ENCODE measurements at places on chromosomes 6 and 20. TPM values are rescaled to one million over a fixed set of nuclear protein-coding genes. Genes with fewer than 3 reads are reported as not detected.

DNA sequence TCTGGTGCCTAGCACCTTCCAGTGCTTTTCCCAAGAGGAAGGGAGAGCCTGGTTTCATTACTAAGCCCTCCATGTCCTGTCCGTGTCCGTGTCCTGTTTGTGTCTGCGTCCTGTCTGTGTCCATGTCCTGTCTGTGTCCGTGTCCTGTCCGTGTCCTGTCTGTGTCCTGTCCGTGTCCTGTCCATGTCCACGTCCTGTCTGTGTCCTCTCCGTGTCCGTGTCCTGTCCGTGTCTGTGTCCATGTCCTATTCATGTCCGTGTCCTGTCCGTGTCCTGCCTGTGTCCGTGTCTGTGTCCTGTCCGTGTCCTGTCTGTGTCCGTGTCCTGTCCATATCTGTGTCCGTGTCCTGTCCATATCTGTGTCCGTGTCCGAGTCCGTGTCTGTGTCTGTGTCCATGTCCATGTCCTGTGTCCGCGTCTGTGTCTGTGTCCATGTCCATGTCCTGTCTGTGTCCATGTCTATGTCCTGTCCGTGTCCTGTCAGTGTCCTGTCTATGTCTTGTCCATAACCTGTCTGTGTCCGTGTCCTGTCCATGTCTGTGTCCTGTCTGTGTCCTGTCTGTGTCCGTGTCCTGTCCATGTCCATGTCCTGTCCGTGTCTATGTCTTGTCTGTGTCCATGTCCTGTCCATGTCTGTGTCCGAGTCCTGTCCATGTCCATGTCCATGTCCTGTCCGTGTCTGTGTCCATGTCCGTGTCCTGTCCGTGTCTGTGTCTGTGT, 54.4 kb upstream of the BHLHE23 start:
- H3K4me1 ChIP-seq = peaks cover 3% of the 10 kb centered on the region
- no peaks in the 10 kb centered on the region for H3K27me3 ChIP-seq
- H3K36me3 ChIP-seq = no peaks in the 10 kb centered on the region
- no peak overlapping the region for H3K4me3 ChIP-seq
- peak; percentile 13 for DNase-seq
- H3K27ac ChIP-seq = no peak overlapping the region

GRCh38 chr6:40410821-40411220, 176.3 kb downstream of the LRFN2 start:
- no peaks in the 10 kb centered on the region for H3K4me1 ChIP-seq
- H3K27ac ChIP-seq = no peak overlapping the region
- no peak overlapping the region for H3K4me3 ChIP-seq
- H3K27me3 ChIP-seq = peaks cover 3% of the 10 kb centered on the region
- H3K36me3 ChIP-seq = no peaks in the 10 kb centered on the region
- DNase-seq = no peak

GRCh38 chr6:35492258-35492973, 4.5 kb downstream of the TEAD3 start:
- no peak for DNase-seq
- H3K4me3 ChIP-seq = no peak overlapping the region
- no peaks in the 10 kb centered on the region for H3K36me3 ChIP-seq
- H3K27me3 ChIP-seq = peaks cover 3% of the 10 kb centered on the region

- H3K27ac ChIP-seq = no peak overlapping the region
- peak overlapping the region; percentile 54 for H3K4me3 ChIP-seq
- peaks cover 20% of the 10 kb centered on the region for H3K27me3 ChIP-seq
- H3K36me3 ChIP-seq = no peaks in the 10 kb centered on the region
These were observed 137.6 kb downstream of the IMPG1 start for GRCh38 chr6:75934643-75935472.

GRCh38 chr6:122714059-122714458, 65.5 kb upstream of the FABP7 start:
- peaks cover 2% of the 10 kb centered on the region for H3K27me3 ChIP-seq
- H3K4me3 ChIP-seq = no peak overlapping the region
- peaks cover 3% of the 10 kb centered on the region for H3K4me1 ChIP-seq
- H3K36me3 ChIP-seq = no peaks in the 10 kb centered on the region
- DNase-seq = no peak

DNA sequence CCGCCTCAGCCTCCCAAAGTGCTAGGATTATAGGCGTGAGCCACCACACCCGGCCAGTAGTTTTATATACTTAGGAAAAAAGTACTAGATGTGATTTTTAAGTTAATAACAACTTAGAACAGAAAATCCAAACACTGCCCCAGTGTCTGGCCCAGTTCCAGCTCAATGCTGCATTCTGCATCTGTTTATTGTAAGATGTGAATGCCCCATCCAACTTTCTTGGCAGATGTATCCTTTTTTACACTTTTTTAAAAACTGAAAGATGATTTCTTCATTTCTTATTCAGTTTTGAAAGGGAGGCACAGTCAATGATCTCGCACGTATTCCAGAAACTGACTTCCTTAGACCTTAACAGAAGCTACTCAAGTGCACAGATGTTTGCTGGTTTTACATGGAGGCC, 85.6 kb upstream of the SRSF6 start:
- H3K36me3 ChIP-seq = no peaks in the 10 kb centered on the region
- peaks cover 8% of the 10 kb centered on the region for H3K27me3 ChIP-seq
- H3K4me3 ChIP-seq = no peak overlapping the region
- no peak for DNase-seq
- no peak overlapping the region for H3K27ac ChIP-seq
- H3K4me1 ChIP-seq = no peaks in the 10 kb centered on the region

Gene LST1
- total RNA-seq = 105 TPM

Gene DCDC2
- total RNA-seq = 0.14 TPM

Gene FRK
- 0.06 TPM for total RNA-seq

DNA sequence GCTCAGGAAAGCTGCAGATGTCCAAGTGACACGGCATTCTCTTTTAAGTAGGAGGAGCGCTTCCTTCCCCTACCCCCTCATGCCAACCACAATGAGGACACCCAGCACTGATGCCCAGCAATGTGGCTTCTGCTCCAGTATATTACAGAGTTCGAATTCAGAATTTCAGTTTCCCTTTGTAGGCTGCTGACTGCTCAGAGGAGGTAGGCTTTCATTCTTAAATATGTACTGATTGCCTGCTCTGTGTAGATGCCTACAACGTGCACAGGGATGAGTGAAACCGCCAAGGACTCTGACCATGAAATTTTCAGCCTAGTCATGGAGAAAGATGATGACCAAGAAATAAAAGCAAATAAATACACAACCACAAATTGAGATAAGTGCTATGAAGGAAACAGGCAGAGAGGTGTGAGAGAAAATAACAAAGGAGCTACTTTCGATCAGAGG, 50.9 kb upstream of the TNFAIP3 start:
- H3K4me1 ChIP-seq = peaks cover 42% of the 10 kb centered on the region
- peak overlapping the region; percentile 65 for H3K4me3 ChIP-seq
- H3K27me3 ChIP-seq = no peaks in the 10 kb centered on the region
- H3K36me3 ChIP-seq = no peaks in the 10 kb centered on the region

Measured in activated naive CD8-positive, alpha-beta T cell treated with anti-CD3 and anti-CD28 coated beads, Interleukin-2, amount 10 ng/mL, durations not matched to agents 7 days and 5 days (primary cell).